ENCODE measurements at places on chromosomes 6 and 20.

DNA sequence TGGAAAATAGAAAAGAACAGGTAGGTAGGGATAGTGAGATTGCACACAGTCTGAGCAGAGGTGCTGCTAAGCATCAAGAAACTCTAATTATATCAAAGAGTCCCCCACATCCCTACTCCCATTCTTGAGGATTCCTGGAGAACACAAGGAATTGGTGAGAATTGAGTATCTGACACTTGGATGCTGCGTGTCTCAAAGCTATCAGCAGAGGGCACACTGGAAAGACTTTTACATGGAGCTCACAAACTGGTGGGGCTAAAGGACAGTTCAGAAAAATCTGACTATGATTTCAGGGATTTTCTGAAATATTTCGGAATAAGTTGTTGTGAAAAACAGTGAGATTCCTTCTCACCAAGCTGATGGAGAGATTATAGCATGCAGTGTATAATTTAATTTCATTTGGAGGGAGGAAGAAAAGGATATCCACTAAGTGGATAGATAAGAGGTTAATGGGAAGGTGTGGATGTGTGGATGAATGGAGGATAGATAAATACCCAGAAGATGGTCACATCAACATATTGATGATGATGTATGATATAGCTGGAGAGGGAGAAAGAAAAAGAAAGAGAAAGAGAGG lies 215.4 kb upstream of the DEFB112 start:
- no peak for DNase-seq

GRCh38 chr6:39411465-39411864 lies 89.0 kb upstream of the KCNK16 start:
- no peak for DNase-seq

- DNase-seq = no peak
Measured at GRCh38 chr6:150991487-150991886, 126.0 kb downstream of the MTHFD1L start.

DNA sequence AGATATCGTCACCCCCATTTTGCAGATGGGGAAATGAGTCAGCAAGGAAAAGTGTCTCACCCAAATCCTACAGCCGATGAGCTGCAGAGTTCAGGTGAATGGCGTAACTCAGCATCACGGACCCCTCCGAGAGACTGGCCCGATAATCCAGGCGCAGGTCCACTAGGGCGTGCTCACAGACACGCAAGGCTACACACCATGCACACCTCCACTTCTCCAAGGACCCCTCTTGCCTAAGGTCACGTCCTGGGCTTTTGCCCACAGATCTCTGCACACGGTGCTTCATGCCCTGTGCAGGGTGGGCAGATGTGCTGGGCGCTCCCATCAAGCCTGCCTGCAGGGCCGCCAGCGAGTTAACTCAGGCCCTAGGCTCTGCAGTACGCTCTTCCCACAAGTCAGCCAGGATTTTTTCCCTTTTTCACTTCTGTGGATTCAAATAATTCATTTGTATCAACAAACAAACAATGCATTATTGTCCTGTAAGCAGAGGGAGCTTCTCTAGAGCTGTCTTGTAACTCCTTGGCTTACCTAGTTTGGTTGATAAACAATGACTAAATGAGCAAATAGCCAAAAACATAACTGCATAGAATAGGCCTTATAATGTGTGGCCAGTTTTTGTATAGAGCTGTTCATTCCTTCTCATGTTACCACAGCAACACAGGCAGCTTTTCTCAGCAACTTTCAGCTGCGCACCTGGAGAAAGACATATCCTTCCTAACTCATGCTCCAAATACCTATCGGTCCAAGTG lies 139.1 kb downstream of the AGPAT4 start:
- no peak for DNase-seq

- DNase-seq = no peak
Measured at GRCh38 chr20:23080521-23080920, 5.6 kb downstream of the CD93 start.

DNA sequence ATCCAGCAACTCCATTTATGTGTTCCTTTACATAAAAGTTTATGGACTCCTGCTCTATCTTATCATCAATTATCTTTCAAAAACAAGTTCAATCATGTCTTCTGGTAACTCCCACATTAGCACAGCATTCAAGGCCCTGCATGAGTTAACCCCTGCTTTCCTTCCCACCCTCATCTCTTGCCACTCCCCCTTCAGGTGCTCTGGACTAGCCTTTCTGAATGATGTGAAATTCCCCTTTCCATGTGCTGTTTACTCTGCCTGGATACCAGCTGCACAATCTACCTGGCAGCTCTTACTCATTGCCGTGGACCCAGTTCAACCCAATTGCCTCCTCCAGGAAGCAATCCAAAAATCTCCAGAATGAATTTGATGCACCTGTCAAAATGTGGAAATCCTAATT lies 11.9 kb downstream of the ADGRF4 start:
- no peak for DNase-seq

DNA sequence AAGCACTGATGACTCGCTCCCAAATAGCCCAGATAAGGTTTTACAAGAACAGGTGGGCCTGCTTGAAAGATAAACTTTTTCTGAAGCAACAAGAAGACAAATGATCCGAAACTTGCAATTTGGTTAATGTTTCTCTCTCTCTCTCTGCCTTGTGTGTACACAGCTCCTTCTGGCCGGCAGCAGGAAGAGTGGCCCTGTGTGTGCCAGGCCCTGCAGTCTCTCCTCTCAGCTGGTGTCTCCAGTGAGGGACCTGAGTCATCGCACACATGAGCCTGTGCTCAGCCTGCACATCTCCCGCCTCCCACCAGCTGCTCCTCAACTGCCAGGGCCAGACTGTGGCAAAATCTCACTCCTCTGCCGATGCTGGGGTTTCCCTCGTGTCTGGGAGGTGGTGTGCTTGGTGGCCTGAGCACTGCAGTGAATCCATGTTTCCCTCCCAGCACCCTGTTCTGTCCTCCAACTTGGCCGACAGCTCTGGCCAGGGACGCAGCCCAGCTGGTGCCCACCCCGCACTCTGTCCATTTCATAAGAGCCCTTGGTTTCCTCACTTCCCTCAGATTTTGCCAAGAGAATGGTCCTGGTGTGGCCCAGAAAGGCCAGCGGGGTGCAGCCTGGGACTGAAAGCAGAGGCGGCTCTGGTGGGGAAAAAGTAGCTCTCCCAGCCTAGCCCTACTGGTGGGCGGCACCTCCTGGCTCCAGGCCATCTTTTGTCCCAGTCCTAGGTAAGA lies 49.4 kb downstream of the ERMARD start:
- DNase-seq = no peak

- DNase-seq = no peak
Measured at GRCh38 chr6:64553249-64553786, 917.7 kb downstream of the PHF3 start.

DNA sequence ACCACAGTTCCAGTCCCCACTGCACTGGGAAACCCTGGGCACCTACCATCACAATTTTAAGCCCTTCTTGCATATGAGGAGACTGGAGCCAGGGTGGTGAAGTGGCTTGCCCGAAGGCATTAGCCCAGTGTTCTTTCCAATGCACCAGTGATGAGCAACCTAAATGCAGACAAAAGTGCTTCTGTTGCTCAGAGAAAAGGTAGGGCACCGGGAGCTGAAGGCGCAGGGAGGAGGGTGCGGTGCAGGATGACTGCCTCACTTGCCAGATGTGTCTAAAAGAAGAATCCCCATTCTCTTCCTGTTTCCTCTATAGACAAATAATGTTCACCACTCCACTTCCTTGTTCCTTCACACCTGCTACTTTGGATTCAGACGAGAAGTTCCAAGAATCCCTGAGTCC lies 86.5 kb downstream of the QRSL1 start:
- DNase-seq = no peak

GRCh38 chr6:55176958-55177357 lies 2.6 kb downstream of the HCRTR2 start:
- no peak for DNase-seq

DNA sequence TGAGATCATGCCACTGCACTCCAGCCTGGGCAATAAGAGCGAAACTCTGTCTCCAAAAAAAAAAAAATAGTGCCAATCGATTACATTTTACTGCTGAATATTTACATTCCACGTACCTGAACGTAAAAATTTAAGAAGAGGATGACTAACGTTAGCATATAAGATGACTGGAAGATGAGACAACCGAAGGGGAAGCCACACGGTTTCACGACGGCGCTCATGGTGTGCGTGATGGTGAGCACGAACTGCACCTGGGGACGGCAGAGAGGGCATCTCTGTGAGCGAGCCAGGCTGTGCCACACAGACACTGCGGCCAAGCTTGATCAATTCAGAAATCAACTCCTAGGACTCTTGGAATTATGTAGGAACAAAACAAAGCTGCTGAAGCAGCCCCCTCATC lies 54.5 kb downstream of the ELOVL2 start:
- no peak for DNase-seq

GRCh38 chr6:56101141-56101553 lies 146.2 kb downstream of the COL21A1 start:
- no peak for DNase-seq

DNA sequence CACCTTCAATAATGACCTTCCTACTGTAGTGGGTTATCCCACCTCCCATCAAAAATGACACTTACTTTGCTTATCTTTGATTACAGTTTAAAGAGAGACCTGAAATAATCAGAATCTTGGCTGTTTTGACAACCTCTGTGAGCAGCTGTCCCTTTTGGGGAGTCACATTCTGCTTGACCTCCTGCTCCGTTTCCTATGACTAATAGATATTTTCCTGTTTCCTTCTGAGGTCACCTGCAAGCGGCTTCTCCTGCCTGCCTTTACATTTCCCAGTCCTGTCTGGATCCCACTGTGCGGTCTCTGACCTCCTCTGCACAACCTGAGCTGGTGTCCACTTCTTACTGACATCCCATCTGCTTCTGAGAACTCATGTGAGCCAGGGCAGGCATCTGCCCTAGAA lies 54.2 kb downstream of the TRAM2 start:
- no peak for DNase-seq

DNA sequence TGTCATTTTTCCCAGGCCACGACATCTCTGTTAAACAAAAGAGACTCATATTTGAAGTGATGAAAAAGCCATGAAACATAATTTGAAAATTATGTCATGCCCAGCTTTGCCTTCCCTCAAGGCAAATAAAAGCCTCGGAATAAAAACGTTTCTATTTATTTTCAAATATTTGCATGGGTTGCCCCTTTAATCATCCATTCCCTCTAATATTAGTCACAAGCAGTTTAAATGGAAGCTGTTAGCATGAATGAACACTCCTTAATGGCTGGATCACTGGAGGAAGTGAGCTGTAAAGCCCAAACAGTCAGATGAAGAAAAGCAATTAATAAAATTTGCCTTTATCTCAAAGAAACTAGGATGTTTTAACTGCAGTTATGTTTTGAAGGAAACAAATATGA lies 69.3 kb upstream of the STMND1 start:
- DNase-seq = no peak

GRCh38 chr6:104837158-104837557 lies 22.6 kb downstream of the HACE1 start:
- no peak for DNase-seq

DNA sequence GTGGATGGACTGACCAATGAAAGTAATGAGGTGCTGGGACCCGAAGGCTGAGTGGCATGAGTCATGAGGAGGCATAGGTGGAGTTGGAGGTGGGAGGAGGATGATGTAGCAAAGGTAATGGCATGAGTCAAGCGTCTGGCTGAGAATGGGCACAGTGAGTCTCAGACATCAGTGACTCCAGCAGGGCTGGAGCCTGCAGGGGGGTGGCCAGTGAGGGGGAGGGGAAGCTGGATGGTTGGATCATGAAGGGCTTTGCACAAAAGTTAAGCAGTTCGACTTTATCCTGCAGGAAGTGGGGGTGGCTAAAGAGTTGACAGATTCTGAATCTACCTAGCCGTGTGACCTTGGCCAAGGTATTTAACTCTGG lies 99.0 kb upstream of the IYD start:
- no peak for DNase-seq

- DNase-seq = no peak
Measured at GRCh38 chr6:81996414-81996813, 243.9 kb upstream of the TENT5A start.
